ENCODE measurements at places on chromosomes 4 and X.

DNA sequence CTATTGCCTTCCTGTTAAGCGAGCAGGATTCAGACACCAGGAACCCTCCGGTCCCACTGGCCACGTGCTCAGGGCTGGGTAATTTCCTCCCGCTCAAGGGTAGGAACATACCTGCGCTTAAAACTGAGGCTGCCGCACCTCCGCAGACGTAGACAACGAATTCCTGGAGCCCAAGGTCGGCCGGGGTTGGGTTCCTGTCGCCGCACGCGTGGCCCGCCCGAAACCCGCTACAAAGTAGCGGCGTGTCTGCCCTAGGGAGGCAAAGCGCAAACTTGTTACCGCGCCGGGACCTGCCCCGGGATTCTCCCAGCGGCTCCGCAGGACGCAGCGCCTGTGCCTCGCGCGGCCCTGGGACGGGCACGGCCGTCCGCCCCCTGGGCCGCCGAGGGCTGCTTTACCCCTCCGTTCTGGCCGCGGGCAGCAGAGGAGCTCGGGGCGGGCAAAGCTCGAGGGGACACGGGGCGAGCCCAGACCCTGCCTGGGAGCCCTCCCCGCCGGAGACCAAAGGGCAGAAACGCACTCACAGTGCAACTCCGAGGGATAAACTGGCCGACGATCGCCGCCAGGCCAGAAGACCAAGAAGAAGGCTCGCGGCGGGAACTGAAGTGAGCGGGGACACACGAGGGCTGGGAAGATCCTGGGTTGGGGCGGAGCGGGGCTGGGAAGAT lies at the start of gene ERVMER34-1:
TSS of gene ERVMER34-1 (minus strand) at position 607 of the 668 bp plus-strand sequence. CDS start 5,905 bp downstream, outside the sequence.
- DNase-seq = no peak

GRCh38 chrX:42530027-42530426 lies 247.9 kb downstream of the PPP1R2C start:
- DNase-seq = no peak

DNA sequence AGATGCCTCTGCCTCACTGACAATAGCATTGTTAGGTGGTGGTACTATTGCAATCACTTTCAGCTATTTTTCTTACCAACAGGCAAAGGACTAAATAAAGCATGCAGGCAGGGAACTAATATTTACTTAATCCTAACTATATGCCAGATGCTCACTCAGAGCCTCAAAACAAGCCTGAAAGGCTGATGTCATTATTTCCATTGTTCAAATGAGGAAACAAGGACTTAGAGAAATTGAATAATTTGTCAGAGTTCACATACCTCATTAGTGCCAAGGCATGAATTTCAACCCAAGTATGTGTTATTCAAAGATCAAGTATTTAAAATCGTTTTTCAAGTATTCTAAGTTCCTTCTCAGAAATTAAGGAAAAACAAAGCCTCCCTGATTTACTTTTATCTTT lies 374.9 kb upstream of the TECRL start:
- peak; percentile 53 for DNase-seq

DNA sequence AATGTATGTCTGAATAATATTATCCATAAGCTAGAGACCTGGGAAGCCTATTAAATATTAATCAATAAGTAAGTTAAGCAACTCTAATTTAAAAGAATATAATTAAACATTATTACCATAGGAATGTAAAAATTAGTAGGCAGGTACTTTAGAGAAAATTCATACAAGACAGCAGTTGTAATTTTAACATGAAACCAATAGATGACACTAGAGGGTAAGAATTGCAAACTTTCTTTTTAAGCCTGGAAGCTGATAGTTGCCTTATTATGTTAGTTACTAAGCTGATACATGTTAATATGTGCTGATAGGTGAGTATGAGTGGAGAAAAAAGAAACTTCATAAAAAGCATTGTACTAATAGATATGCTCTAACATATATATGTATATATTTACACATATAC lies 1157.4 kb downstream of the FAM133A start:
- DNase-seq = no peak

- no peak for DNase-seq
Observed at GRCh38 chr4:47830265-47831025, 7.4 kb downstream of the CORIN start.

DNA sequence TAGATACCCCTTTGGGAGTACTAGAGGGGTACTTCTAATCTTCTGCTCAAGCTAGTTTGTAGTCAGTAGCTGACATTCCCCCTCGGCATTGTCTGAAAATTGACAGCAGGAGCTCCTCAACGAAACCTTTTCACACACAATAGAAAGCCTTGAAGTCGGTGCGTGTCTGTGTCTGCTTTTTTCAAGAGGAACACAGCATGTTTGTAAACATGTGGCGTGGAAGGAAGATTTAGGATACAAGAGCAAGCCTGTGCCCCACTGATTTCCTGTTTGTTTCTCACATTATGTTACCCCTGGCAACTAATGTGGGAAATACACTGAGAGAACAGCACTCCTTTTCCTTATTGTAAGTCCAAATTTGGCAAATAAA lies 252.6 kb downstream of the ANKRD50 start:
- DNase-seq = no peak

Data from SHP77 (cell line).